ENCODE measurements at places on chromosomes 7 and 10.

DNA sequence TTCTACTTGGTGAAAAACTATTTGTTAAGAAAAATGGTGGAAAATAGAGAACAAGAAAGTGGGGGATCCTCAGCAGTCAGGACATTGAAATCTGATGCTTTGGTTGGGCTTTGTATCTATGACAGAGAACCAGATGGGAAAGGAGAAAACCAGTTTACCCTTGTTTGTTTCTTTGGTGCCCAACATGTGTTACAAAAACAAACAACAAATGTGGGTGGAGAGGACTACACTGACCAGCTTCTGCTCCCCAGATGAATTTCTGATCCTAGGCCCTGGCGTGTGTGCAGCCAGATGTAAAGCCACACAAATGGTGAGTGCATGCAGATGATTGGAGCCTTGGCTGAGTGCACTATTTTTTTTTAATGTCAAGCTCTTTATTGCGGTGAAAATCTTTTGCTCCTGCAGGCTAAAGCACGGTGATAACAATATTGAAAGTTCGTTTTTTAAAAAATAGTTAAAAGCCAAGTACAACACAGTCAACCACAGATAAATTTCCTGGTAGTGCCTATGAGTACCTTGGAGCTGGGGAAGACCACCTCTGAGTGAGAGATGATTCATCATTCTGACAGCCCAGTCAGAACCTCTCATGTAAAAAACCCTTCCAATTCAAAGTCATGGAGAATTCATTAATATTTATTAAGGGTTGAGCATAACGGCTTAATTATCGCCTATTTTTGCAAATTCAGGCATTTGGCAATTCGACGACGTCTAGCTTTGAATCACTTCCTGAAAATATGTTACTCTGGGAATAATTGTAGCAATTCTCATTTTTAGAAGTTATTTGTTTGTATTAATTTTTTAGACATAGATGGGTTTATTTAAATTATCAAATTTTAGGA, 163.7 kb downstream of the AGMO start:
- ATAC-seq, result no peak

DNA sequence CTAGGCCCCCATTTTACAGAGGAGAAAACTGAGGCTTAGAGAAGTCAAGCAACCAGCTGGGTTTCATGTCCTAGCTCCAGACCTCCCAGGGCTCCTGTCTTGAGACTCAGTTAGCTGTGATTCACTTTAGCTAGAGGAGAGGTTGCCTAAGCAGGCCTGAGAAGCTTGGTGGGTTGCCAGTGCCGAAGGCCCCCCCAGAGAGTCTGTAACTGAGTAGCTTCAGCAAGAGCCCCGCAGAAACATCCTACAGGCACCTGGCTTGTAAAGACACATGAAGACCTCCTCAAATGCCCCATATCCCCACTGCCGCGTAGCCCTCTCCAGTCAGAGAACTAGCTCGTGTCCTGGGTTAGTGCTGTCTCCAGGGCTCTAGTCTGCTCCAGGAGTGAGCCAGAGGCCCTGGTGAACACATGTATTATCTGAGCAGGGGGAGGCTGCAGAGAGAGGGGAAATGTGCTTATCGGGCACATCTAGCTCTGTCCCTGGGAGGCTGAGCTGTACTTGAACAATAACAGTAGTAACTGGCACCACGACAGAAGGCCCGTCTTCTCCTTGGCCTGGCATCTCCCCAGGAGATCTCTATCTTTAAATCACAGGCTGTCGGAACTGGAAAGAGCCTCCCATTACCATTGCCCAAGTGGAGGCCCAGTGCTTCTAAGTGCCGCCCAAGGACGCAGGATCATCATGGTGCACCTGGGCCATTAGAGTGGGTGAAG, 28.9 kb downstream of the UNC5B start:
- no peak for ATAC-seq

- ATAC-seq, result no peak
Observed at GRCh38 chr10:79239924-79240581, 107.2 kb upstream of the PPIF start.

DNA sequence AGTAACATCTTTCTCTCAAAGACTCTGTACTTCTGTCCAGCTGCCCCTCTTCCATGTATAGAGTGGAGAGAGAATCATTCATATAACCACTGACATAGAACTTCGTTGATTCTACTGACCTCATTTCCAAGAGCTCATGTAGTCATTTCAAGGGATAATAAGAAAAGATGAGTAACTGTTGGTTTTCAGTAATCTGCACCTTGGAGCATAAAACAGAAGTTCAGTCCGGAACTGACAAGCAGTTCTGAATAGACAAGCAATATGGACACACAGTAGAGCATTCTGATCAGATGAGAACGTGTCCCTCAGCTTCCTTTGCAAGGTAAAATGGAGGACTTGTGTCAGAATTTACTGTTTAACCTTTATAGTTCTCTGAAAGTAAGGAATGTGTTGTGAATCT, 847.1 kb downstream of the REEP3 start:
- no peak for ATAC-seq

GRCh38 chr7:26504411-26505120, 212.9 kb downstream of the SNX10 start:
- ATAC-seq, result no peak

DNA sequence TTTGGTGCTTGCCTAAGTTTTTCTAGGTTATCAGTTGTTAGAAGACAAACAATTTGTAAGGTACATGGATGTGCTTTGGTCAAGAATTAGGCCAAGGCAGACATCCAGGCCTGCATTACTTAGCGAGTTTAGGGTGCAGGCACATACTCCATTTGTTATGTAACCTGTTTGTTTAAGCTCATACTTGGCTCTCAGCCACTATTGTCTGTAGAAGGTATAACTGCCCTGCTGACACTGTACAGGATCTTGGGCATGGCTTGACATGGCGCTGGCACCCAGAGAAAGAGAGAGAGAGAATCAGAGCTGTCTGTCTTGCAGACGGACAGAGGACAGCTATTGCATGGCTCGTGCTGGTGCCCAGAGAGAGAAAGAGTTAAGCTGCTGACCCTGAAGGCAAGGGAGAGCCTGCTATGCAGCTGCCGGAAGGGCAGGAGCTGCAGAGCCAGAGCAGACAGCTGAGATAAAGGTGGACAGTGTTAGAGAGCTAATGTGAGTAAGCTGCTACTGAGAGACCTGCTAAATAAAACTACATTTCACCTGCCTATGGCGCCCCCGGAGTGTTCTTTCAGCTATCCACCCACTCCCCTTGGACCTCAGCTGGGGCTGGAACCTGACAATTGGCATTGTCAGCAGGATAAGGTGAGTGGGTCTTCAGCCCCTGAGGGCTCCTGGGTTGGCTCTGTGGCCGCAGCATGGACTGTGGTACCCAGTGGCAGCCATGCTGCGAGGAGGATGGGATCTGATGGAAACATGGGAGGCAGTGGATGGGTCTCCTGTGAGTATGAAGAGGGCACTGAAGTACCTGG, 120.9 kb upstream of the TMEM106B start:
- ATAC-seq, result no peak

DNA sequence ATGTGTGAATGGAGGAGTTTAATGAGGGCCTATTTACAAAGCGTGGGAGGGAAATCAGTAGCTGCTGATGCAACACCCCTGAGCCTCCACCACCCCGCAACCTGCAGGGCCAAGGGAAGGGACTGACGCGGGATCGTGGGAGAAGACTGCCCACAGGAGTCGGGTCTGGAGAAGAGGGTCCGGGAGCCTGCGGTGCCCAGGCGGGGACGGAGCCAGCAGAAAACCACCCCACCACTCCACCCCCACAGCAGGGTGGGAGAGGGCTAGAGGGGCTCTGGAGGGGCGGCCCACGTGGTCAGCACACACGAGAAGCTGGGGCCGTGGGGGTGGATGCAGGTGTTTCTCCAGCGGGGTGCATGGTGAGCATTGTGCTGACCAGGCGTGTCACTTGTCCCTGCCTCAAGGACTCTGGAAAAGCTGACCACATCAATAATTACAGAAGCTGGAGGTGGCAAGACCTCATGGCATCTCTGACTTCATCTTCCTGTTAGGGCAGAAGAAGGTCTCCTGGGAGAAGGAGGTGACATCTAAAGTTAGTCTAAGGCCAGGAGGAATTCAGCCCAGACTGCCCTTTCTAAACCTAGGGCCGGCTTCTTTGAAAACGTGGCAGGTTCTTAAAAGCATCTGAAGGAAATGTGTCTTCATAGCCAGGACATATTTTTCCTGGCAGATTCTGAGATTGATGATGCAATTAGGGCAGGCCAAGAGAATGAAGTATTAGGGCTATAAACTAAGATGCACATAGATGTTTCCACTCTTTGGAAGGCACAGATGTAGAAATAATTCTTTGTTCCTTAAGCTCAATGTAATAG, 150.9 kb downstream of the RGS10 start:
- ATAC-seq, result no peak

DNA sequence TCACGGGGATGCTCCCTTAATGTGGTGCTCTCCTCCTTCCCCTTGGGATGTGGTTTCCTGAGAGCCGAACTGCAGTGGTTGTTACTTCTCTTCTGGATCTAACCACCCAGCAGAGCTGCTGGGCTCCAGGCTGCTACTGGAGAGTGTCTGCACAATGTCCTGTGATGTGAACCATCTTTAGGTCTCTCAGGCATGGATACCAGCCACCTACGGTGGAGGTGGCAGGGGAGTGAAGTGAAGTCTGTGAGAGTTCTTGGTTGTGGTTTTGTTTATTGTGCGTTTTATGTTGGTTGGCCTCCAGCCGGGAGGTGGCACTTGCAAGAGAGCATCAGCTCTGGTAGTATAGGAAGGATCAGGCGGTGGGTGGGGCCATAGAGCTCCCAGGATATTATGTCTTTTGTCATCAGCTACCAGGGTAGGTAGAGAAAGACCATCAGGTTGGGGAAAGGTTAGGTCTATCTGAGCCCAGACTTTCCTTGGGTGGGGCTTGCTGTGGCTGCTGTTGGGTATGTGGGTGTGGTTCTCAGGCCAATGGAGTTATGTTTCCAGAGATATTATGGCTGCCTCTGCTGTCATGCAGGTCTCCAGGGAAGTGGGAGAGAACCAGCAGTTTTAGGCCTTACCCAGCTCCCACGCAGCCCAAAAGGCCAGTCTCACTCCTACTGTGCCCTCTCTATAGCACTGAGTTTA, 87.9 kb downstream of the KIF20B start:
- no peak for ATAC-seq

GRCh38 chr10:126939706-126940105, 34.5 kb downstream of the DOCK1 start:
- ATAC-seq, result no peak

GRCh38 chr10:63929831-63930467, 408.7 kb downstream of the REEP3 start:
- ATAC-seq, result no peak

DNA sequence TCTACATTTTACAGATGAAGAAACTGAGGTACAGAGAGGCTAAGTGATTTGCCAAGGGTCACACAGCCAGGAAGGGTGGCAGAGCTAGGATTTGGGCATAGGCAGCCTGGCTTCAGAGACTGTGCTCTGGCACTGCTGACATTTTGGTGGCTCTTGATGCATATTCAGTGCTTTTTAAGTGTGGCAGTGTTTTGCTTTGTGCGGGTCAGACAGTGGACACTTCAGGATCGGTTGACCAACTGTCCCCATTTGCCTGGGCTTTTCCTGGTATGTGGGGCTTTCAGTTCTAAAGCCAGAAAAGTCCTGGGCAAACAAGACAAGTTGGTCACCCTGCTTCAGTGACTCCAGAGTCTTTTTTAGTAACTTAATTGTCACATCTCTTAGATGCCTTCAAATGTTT, 35.0 kb downstream of the SUFU start:
- ATAC-seq, result no peak

- no peak for ATAC-seq
Observed at GRCh38 chr10:46020344-46020657, 10.1 kb downstream of the NCOA4 start.

GRCh38 chr10:3529691-3530090, 255.3 kb downstream of the KLF6 start:
- ATAC-seq, result no peak

- no peak for ATAC-seq
Observed at GRCh38 chr7:133300088-133300487, 47.2 kb downstream of the EXOC4 start.

DNA sequence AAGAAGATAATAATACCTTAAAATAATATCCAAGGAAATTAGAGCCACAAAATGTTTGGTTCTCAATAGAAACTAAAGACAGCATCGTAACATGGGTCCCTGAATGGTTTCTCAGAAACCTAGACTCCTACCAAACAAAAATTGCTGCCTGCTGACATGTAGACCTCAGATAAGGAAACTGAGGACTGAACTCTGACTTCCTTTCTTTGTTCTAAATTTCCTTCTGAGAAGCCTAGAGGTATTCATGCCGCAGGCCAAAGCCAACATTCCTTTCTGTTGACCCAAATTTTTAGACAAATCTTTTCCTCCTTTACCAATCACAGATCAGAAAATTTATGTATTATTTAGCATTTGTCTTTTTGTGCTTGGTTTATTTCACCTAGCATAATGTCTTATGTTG, 816.7 kb upstream of the PHF14 start:
- ATAC-seq, result no peak

DNA sequence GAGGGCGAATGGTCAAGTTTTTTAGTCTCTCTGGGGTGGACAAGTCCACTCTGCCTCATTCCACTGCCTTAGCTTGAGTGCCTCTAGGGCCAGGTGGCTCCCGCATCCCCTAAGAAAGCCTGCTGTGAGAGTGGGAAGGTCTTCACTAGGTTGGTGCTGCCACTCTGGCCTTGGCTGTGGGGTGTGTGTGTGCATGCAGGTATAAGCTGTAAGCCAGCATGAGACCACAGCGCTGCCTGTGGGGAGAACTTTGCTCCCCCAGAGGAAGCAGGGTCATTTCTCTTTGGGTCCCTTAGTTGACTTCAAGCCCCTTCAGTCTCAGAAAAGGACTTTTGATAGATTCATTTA, 25.5 kb upstream of the PCBD1 start:
- no peak for ATAC-seq

Measured in activated CD4-positive, CD25-positive, alpha-beta regulatory T cell treated with anti-CD3 and anti-CD28 coated beads, Interleukin-2, amount 50 U/mL, for 24 hours (primary cell).